ENCODE measurements at places on chromosomes 4 and X.

DNA sequence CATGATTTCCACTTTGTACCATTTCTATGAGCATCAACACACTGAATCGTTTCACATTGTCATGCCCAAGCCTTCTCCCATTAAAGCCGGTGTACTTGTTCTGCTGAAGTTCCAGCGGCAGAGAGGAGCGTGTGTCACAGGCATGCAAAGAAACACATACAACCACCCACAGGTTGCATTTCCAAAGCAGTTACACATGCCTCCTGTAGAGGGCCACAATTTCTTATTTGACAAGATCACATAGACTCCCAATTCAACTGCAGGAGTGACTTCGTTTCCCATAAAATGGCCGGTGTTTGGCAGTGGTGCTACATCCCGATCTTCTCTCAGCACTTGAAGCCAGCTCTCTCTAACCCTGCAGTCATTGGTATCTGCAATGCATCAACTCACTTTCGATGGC, 992.6 kb downstream of the NLGN4X start:
- peak; percentile 74 for DNase-seq

GRCh38 chrX:36581030-36581429, 427.1 kb upstream of the FAM47C start:
- DNase-seq: no peak

DNA sequence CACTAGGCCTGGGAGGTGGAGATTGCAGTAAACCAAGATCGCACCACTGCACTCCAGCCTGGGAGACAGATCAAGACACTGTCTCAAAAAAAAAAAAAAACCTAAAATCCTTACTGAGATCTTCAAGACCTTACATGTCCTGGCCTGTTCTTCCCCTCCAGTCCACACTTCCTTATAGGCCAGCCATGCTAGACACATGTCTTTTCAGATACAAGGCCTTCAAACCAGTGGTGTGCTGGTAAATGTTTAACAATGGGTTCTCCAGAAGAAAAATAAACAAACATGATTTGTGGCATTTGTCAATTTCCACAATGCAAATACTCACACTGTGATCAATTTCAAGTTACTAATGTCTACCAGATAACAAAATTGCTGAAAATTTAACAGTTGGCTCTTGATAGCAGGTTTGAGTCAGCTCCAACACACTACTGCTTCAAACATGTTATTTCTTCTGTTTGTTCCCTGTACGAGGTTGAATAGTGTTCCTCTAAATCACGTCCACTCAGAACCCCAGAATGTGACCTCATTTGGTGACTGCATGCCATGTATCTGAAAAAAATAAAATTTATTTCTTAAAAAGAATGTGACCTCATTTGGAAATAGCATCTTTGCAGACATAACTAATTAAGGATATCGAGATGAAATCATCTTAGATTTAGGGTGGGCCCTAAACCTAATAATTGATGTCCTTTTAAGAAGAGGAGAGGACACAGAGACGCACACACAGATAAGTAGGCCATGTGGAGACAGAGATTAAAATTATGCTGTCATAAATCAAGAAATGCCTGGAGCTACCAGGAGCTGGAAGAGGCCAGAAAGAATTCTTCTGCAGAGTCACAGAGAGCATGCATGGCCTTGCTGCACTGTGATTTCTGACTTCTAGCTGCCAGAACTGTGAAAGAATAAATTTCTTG, 144.4 kb downstream of the ZNF674 start:
- DNase-seq: no peak

GRCh38 chrX:100976211-100976610, 6.7 kb downstream of the ARL13A start:
- DNase-seq: no peak

DNA sequence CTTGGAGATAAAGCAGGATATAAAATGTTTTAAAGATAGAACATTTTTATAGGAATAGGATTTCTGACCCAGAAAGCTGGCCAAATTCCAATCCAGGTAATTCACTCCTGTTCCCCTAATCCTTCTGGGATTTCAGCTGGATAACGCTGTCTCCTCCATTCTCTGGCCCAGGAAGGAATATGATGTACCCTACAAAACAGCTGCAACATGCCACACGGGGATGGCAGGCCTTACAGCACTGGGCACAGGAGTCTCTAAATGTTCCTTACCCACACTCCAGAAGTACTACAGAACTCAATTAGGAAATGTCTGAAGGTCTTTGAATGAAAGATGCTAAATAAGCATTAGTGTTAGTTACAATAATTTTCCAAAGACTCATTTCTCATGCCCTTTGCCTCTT, 15.8 kb downstream of the CAMK2D start:
- DNase-seq: no peak

All from MM.1S (cell line).